ENCODE measurements at places on chromosomes 6 and 20. TPM values are rescaled to one million over a fixed set of nuclear protein-coding genes. Genes with fewer than 3 reads are reported as not detected.

ALDH8A1 gene
- 0.20 TPM for total RNA-seq

POPDC3 gene
- 21.5 TPM for total RNA-seq

KIF13A gene
- total RNA-seq: 20.4 TPM

SLC22A3 gene
- 59.2 TPM for total RNA-seq

CD40 gene
- 3.8 TPM for total RNA-seq

FUT9 gene
- not detected for total RNA-seq

TRIM10 gene
- total RNA-seq: not detected

IL17A gene
- total RNA-seq: not detected

SLC17A3 gene
- 0.86 TPM for total RNA-seq

BMP6 gene
- total RNA-seq: 14.8 TPM

HMGCLL1 gene
- total RNA-seq: 0.18 TPM

BEND6 gene
- 1.2 TPM for total RNA-seq

OR12D3 gene
- total RNA-seq: not detected

ADAM33 gene
- total RNA-seq: 0.14 TPM

C20orf202 gene
- 0.07 TPM for total RNA-seq

BPIFB1 gene
- total RNA-seq: not detected

Data from A549 treated with dexamethasone at 1 μM for 4 hours (cell line).